ENCODE measurements at places on chromosomes 5 and 9.
A peak's percentile ranks its signal among the peaks of the same experiment; 100 is the strongest.

- DNase-seq: no peak
Observed at GRCh38 chr5:73394610-73395009, 54.0 kb downstream of the FOXD1 start.

- no peak for DNase-seq
Observed at GRCh38 chr5:149154650-149155049, 13.4 kb downstream of the ABLIM3 start.

- DNase-seq: peak; percentile 61
Observed at GRCh38 chr5:138927979-138928378, 52.8 kb upstream of the LRRTM2 start.

- DNase-seq: no peak
Observed at GRCh38 chr5:58455480-58455879, 4.4 kb downstream of the PLK2 start.

Data from mucosa of descending colon (tissue), 3 donors.